ENCODE measurements at places on chromosomes 5 and 9.

DNA sequence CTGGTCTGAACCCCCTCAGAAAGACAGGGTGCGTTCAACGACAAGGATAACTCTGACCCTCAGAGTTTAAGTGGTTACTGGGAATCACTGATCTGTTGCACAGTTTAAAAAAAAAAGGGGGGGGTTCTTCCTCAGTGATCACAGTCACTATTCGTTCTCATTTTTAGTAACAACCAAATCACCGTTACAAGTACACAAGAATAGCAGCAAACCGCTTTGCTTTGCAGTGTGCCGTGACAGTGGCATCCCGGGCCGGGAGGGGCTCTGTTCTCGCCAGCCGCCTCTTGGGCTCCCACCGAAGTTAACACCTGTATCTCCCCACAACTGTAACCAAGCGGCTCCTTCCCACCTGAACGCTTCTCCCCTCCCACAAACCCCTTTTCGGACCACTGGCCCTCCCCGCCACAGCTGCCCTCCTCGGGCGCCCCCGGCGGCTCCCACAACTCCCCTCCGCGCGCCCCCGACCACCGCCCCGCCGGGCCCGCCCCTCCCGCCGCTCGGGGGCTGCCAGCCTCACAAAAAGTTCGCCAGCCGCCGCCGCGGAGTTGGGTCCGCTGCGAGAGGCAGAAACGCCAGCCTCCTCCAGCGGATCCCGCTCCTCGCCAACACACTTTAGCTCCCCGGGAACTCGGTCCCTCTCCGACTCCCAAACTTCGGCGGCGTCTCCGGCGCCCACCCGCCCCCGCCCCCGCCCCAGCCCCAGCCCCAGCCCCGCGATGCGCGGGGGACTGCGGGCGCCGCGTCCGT lies 1.2 kb downstream of the SSBP2 start:
- DNase-seq, result peak; percentile 84
- H3K4me1 ChIP-seq, result peaks cover 45% of the 10 kb centered on the region
- peak overlapping the region; percentile 79 for H3K27ac ChIP-seq
- no peaks in the 10 kb centered on the region for H3K36me3 ChIP-seq

- DNase-seq, result no peak
- H3K36me3 ChIP-seq, result no peaks in the 10 kb centered on the region
- peaks cover 10% of the 10 kb centered on the region for H3K27me3 ChIP-seq
Observed at GRCh38 chr5:180590543-180591310, 572 bp downstream of the SCGB3A1 start.

- peaks cover 1% of the 10 kb centered on the region for H3K36me3 ChIP-seq
- H3K27ac ChIP-seq, result no peak overlapping the region
- peaks cover 28% of the 10 kb centered on the region for H3K4me1 ChIP-seq
- H3K27me3 ChIP-seq, result no peaks in the 10 kb centered on the region
- no peak overlapping the region for H3K4me3 ChIP-seq
- no peak for DNase-seq
Observed at GRCh38 chr5:73648515-73648914, 22.5 kb downstream of the ARHGEF28 start.

- no peak overlapping the region for H3K4me3 ChIP-seq
- peaks cover 2% of the 10 kb centered on the region for H3K36me3 ChIP-seq
- peaks cover 31% of the 10 kb centered on the region for H3K4me1 ChIP-seq
Observed at GRCh38 chr9:13971966-13972655, 341.8 kb downstream of the NFIB start.

DNA sequence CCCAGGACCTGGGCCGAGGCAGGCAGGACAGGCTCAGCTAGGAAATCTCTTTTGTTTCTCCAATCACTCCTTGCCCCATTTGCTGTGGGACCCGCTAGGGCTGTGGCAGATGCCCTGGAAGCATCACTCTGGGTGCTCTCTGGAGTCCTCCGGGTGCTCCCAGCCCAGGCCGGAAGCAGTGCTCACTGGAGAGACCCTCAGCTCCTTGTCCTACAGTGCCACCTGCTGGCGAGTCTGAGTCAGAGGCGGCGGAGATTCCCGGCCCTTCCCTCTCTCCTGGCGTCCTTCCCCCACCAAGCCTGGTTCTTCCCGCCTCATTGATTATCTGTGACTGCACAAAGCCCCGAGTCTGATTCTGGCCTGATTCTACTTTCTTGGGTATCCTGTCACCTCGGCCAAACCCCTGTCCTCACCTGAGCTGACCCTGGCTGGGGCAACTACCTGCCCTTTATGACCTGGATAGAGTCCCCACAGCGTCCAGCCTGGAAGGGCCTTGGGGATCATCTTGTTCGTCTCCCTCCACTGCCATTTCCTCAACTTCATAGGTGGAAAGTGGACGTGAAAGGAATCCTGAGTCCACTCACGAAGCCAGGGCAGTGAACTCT lies 7.3 kb upstream of the BARHL1 start:
- H3K27ac ChIP-seq, result no peak overlapping the region
- peaks cover 55% of the 10 kb centered on the region for H3K27me3 ChIP-seq
- DNase-seq, result no peak
- no peak overlapping the region for H3K4me3 ChIP-seq

DNA sequence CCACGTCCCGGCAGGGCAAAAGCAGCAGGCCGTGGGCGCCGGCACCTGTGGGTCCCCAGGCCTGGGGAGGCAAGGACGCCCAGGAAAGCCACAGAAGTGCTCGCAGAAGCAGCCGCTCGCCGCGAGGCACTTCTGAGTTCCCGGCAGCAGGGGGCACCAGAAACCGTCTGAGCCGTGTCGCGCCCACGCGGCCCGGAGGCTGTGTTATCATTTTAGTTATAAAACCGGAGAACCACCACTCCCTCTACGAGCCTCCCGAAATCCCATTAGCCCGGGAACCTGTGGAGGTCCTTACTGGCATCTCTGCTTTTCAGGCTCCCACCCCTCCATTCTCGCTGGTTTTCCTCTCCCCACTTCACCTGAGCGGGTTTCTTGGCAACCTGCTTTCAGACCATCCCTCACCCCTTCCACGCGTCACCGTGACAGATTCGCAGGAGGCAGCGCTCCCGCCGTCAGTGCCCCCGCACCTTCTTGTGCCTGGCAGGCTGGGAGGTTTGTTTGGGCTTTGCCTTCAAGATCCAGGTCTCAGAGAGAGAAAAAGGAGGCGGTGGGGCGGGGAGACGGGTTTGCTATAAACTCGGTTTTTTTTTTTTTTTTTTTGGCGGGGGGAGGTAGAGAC lies 2.3 kb downstream of the GDNF start:
- H3K36me3 ChIP-seq, result peaks cover 3% of the 10 kb centered on the region
- H3K4me3 ChIP-seq, result peak overlapping the region; percentile 82
- peaks cover 48% of the 10 kb centered on the region for H3K4me1 ChIP-seq
- peaks cover 66% of the 10 kb centered on the region for H3K27me3 ChIP-seq
- peak overlapping the region; percentile 14 for H3K27ac ChIP-seq

GRCh38 chr5:96149021-96149420 lies 187.4 kb upstream of the ELL2 start:
- no peaks in the 10 kb centered on the region for H3K27me3 ChIP-seq
- H3K4me3 ChIP-seq, result no peak overlapping the region
- DNase-seq, result no peak
- H3K4me1 ChIP-seq, result peaks cover 34% of the 10 kb centered on the region
- peak overlapping the region; percentile 75 for H3K27ac ChIP-seq

DNA sequence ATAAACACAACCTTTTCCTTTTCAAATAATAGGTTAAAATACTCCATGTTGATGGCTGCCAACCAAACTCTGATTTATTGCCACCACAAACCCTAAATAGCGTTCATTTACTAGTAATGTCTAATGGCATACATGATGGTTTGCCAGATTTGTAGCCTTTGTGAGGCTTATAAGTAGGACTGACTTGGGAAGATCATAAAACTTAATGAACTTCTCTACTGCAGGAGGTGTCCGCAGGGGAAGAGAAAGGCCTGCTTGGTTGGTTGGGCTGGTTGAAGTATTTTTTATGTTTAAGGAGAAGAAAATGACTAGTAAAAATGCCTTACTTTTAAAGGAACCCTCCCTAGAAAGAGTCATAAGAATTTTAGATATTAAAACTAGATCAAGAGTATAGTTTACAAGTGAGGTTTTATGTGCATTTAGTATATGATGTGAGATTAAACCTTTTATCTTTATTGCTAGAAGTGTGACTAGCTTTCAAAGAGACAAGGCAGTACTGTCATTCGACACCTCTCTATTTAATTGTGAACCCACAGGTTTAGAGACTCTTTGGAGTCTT lies 5.0 kb downstream of the PBX3 start:
- H3K27me3 ChIP-seq, result no peaks in the 10 kb centered on the region
- H3K27ac ChIP-seq, result no peak overlapping the region
- no peak for DNase-seq
- H3K36me3 ChIP-seq, result peaks cover 3% of the 10 kb centered on the region

DNA sequence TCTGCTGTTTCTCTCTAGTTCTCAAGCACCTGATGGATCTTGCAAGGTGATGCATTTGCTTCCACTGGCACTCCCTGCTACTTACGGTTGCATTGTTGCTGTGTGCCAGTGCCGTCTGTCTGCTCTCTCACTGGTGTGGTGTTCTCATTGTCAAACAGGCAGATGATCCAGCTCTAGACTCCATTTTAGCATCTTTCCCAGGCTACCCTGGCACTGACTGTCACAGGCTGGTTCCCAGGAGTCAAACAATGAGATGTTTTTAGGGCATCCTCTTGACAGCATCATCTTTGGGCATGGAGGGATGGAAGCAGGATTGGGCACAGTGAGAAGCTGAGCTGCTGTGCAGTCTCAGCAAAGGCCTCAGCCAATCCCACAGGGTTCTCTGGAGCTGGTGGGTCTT lies 12.9 kb downstream of the MTRR start:
- peaks cover 16% of the 10 kb centered on the region for H3K4me1 ChIP-seq
- H3K27me3 ChIP-seq, result no peaks in the 10 kb centered on the region
- H3K36me3 ChIP-seq, result peaks cover 28% of the 10 kb centered on the region

GRCh38 chr9:91771864-91772263 lies 178.2 kb downstream of the ROR2 start:
- H3K27ac ChIP-seq, result peak overlapping the region; percentile 59
- H3K36me3 ChIP-seq, result peaks cover 2% of the 10 kb centered on the region
- DNase-seq, result no peak
- no peak overlapping the region for H3K4me3 ChIP-seq

DNA sequence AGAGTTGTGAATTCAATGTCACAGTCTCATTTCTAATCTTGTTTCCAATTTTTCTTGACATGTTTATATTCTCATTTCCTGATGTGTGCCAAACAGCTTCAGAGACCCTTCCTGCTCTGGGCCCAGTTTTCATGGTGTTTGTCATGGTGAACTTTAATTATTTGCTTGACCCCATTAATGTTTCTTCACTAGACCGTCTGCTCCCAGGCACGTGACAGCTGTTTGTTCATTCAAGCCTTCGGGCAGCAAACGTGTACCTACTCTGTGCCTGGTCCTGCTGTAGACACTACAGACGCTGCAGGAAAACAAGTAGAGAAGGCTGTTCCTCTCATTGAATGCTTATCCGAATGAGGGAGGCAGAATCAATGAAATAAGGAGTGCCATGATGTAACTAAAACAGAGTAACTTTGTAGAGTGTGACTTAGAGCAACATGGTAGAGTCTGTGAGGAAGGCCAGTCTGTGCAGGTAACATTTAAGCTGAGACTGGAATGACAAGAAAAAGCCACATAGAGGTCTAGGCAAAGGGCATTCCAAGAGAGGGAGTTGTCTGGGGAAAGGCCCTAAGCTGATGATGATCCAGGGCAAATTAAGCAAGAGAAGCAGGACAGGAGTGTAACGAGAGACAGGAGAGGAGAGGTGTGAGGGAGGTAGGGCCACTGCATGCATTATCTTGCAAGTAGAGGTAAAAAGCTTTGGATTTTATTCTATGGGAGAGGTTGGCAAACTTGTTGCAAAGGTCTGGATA lies 191.4 kb downstream of the SEMA5A start:
- H3K27ac ChIP-seq, result no peak overlapping the region
- no peak for DNase-seq
- H3K27me3 ChIP-seq, result no peaks in the 10 kb centered on the region
- peaks cover 14% of the 10 kb centered on the region for H3K36me3 ChIP-seq

DNA sequence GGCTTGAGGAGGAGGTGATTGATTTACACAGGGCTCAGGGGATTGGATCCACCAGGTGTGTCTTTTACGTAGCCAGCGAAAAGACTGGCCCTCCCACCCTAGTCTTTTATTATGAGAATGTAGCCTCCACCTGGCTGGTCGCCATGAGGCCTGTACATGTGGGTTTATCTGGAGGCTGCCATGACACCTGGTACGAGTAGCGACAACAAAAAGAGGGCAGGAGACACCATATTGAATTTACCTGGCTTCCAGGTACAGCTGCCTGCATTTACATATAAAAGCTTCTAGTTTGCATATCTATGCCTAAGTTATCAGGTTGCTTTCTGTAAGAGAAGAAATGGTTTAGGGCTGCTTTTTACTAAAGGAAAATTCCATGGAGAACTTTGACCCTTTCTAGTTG lies 1173.7 kb upstream of the SEMA6A start:
- no peak overlapping the region for H3K27ac ChIP-seq
- H3K27me3 ChIP-seq, result no peaks in the 10 kb centered on the region
- no peaks in the 10 kb centered on the region for H3K36me3 ChIP-seq
- no peak for DNase-seq

DNA sequence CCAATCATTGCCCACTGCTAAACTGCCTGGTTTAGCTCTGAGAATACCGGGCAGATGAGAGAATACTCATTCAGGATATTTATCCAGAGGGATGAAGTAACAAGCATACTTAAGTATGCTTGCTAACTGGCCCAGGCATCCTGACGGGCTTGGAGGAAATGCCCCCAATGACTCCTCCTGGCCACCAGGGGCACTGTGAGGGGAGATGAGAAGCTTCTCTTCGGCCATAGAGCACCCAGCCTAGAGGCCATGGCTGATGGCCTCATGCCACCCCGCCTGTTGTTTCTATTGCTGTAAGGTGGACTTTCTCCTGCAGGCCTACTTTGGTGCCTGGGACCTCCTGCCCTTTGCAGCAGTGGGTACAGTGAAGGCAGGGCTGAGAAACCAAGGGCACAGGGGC lies 134.5 kb upstream of the FSTL4 start:
- no peaks in the 10 kb centered on the region for H3K4me1 ChIP-seq
- no peak for DNase-seq
- peaks cover 5% of the 10 kb centered on the region for H3K27me3 ChIP-seq
- H3K27ac ChIP-seq, result no peak overlapping the region
- H3K4me3 ChIP-seq, result no peak overlapping the region
- no peaks in the 10 kb centered on the region for H3K36me3 ChIP-seq

GRCh38 chr5:64632251-64632650 lies 58.1 kb upstream of the SHISAL2B start:
- no peak overlapping the region for H3K4me3 ChIP-seq
- H3K4me1 ChIP-seq, result no peaks in the 10 kb centered on the region
- peak overlapping the region; percentile 62 for H3K27ac ChIP-seq
- no peak for DNase-seq
- peaks cover 13% of the 10 kb centered on the region for H3K27me3 ChIP-seq
- no peaks in the 10 kb centered on the region for H3K36me3 ChIP-seq

- H3K4me3 ChIP-seq, result no peak overlapping the region
- H3K27me3 ChIP-seq, result peaks cover 2% of the 10 kb centered on the region
- H3K27ac ChIP-seq, result no peak overlapping the region
- no peaks in the 10 kb centered on the region for H3K36me3 ChIP-seq
- DNase-seq, result no peak
Observed at GRCh38 chr9:68532131-68532530, 8.6 kb downstream of the TMEM252 start.

GRCh38 chr5:73282383-73282782 lies 109.4 kb downstream of the TMEM174 start:
- peaks cover 38% of the 10 kb centered on the region for H3K4me1 ChIP-seq
- H3K27ac ChIP-seq, result no peak overlapping the region
- no peak overlapping the region for H3K4me3 ChIP-seq
- DNase-seq, result no peak

GRCh38 chr9:68522954-68523353 lies 17.7 kb downstream of the TMEM252 start:
- DNase-seq, result no peak
- H3K27ac ChIP-seq, result no peak overlapping the region
- H3K36me3 ChIP-seq, result no peaks in the 10 kb centered on the region
- no peak overlapping the region for H3K4me3 ChIP-seq
- no peaks in the 10 kb centered on the region for H3K4me1 ChIP-seq
- peaks cover 6% of the 10 kb centered on the region for H3K27me3 ChIP-seq

- H3K4me3 ChIP-seq, result no peak overlapping the region
- no peak for DNase-seq
- H3K36me3 ChIP-seq, result no peaks in the 10 kb centered on the region
- H3K27ac ChIP-seq, result no peak overlapping the region
Observed at GRCh38 chr5:42419294-42419693, 3.9 kb upstream of the GHR start.
